ENCODE measurements at places on chromosomes 12 and 14.

DNA sequence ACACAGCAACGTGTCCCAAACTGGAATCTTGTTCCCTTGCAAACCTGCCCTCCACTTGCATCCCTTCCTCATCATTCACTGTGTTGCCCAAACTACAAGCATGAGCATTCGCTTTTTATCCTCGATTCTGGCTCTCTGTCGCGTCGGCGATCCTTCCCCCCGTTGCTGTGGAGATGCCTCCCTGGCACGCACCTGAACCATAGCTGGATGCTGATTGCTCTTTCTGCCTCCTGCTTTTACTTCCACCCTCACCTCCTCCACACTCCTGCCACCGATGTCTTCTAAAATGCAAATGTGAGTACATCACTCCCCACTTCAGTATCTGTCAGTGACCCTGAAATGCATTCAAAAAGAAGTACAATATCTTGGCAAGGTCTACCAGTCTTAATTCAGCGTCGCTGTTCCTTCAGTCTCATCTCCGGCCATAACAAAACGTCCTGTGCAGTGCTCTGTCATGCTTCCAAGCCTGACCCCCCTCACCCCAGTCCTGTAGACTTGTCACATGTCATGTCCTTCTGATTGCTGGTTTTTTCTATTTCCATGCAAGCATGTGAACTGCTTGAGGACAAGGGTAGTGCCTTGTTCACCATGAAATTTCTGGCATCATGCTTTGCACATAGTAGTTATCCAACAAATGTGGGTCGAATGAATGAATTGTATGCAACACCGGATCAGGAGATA, 2.5 kb upstream of the PPP2R5C start:
- DNase-seq: no peak

GRCh38 chr12:6044082-6044481, 80.4 kb downstream of the VWF start:
- no peak for DNase-seq

DNA sequence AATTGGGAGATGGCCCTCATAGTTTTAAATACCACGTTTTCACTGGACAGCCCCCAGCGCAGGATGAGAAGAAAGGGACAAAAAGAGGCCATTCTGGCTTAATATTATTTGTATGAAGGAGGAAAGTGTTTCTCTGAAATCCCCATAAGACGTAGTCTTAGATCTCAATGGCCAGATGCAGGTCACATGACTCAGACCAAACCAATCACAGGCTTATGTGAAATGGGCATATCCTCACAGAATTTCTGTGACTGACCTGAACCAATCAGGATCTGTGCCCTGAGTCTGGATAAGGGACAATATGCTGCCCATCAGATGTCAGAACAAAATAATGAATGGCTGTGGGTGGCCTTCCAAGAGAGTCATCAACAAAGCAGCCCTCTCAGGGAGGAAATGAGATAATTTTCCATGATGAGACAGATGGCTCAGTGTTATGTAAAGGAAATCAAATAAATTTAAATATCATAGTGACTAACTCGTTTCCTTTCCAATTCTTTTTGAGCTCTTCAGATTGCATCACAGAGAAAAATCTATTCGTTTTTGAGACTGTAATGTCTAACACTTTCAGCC, 1009.5 kb upstream of the TMEM132C start:
- no peak for DNase-seq

- DNase-seq: peak; percentile 84
Observed at GRCh38 chr14:85471744-85472143, 58.2 kb upstream of the FLRT2 start.

DNA sequence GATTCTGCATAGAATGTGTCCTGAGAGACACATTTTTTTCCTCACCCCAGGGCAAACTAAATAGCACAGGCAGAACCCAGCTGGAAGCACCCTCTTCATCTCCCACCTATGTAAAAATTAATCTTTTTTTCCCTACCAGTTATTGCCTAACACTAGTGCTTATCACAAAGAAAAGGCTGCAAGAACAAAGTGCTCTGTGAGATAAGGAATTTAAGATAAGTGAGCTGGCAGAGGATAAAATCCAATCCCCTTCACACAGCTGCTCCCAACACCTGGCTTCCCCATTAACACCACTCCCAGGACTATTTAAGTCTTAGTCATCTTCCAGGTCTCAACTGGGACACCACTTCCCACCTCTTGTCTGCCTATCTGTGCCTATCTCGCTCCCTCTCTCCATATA, 75.2 kb downstream of the TTC9 start:
- peak; percentile 26 for DNase-seq

DNA sequence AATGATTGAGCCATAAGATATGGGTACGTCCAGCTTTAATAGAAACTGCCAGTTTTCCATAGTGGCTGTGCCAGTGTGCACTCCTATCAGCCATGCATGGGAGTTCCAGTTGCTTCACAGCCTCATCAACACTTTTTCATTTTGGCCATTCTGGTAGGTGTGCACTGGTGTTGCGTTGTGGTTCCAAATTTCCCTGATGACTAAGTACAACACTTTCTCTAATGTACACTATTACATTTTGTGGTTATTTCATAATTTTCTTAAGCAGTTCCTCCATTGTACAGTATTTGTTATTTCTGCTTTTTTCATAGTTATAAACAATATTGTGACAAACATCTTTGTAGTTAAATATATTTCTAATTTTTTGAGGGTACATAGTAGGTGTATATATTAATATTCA, 21.5 kb upstream of the OAS1 start:
- no peak for DNase-seq

- no peak for DNase-seq
Observed at GRCh38 chr14:81392976-81393643, 7.0 kb downstream of the STON2 start.

DNA sequence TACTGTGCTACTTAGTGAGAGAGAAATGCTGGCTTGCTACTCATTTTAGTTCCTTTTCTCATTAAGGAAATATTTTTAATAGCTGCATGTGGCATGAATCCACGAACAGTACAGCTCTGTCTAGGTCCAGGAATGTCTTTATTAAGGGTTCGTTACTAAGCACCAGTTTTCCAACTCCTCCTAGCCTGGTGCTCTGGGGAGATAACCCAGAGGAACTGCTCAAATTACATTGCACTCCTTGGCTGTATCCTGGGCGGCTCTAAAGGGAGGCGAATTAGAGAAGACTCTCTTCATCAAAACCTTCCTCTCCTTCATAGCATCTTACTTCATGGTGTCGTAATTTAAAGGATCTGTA, 101.3 kb downstream of the PPM1A start:
- no peak for DNase-seq

DNA sequence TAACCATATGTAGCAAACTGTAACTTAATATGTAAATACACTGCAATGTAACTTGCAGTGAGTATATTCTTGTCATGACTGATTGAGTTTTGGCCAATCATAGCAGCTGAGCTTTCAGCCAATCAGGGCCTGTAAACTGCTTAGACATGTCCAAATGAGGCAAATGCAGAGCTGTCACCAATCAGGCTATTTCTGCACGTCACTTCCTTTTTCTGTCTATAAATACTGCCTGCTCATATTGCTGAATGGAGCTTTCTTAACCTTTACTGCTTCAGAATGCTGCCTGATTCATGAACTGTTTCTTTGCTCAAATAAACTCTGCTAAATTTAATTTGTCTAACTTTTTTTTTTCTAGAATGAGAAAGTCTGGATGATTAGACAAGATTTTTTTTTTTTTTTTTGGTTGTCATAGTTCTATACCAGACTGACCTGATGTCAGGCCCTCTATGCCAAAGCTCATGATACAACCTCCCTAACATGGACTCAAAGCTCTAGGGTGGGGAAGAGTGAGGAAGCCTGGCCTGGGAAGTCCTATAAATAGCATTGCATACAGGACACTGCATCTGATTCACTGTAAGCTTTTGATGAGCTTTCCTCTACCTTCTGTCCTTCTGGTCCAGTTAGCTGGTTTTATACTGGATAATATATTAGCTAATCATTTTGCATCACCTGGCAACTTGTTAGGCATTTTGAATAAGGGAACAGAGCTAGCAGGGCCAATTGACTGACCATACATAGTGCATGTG, 12.0 kb downstream of the MGP start:
- DNase-seq: no peak

GRCh38 chr14:99803803-99804202, 10.6 kb downstream of the EML1 start:
- no peak for DNase-seq

DNA sequence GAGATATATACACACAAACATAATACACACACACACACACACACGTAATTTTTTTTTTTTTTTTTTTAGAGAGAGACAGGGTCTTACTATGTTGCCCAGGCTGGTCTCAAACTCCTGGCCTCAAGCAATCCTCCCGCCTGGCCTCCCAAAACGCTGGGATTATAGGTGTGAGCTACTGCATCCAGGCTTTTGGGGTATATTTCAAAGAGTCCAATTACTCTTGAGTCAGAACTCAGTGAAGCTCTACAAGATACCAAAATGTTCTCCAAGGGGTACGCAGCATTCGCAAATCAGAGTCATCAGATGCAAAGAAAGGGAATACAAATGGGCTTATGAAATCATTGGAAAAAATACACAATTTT, 54.0 kb downstream of the PHLDA1 start:
- DNase-seq: no peak

DNA sequence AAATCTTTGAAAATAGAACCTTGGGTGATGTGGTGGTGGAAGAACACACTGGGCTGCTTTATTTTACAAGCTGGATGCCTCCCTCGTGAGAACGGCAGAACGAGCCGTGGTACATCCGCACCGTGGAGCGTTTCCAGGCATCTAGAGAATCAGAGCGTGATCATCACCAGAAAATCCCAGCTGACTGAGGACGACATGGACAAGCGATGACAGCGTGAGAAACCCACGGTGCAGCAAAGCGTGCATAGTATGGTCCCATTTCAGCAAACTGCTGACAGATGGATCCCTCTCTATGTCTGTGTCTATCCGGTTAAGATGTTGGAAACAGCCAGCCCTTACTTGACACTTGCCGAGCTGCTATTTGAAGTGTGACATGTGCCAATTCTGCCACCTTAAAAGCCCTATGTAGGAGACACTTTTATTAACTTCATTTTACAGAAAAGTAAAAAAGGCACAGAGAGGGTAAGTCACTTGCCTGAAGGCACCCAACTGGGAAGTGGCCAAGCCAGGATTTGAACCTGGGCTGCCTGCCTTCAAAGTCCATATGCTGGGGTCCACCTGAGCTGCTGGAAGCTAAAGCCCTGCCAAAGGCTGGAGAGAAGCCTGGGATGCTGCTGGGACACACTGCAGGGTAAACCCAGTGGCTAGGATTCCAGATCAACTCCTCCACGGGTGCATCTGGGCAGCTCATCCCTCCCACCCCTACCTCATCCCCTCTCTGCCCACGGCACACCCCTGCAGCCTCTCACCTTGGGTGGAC, 14.9 kb downstream of the SCARB1 start:
- DNase-seq: no peak

DNA sequence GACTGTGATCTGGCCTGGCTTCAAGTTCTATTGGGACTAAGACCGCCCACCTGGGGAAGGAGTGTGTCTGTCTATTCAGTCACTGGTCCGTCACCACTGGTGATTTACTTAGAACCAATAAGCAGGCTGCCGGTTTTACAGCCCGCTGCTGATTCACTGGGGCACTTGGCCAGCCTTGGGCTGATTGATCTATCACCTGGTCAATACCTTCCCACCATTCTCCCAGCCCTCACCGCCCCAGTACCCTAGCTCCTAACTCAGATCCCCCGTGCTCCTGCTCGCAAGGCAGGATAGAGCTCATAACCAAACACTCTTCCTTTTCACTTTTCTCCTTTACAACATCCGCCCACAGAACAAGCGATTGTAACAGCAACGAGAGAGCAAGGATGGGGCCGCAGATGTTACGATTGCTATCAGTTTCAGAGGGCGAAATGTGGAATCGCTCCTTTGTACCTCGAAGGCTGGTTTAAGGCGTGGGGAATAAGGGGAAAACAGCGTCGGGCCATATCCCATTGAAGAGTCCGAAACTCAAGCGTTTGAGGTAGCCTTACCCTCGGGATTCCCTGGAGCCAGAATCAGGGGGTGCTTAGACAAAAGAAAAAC, 672 bp downstream of the RDH11 start:
- DNase-seq: peak; percentile 89

DNA sequence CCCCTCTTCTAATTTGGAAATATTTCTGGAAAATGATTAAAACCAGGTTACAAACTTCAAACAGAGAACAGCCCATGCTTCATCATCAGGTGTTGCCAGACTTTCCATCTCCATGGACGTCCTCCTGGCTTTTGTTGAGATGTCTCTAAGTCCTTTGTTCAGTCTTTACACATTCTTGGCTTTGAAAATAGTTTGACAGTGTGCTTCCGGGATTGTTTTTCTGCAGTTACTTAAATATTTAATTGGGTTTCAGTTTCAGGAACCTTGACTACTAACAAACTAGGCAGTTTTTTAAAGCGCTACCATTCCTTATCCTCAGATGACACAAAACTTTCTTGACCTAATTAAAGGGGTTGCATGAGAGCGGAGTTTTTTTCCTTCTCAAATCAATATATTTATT, 47.8 kb downstream of the GOLGA5 start:
- DNase-seq: no peak

GRCh38 chr12:14846042-14846587, 2.8 kb upstream of the ART4 start:
- no peak for DNase-seq

- no peak for DNase-seq
Observed at GRCh38 chr12:22866406-22866805, 241.4 kb downstream of the ETNK1 start.

GRCh38 chr14:70931008-70931407, 23.7 kb downstream of the PCNX1 start:
- no peak for DNase-seq

- no peak for DNase-seq
Observed at GRCh38 chr12:47882781-47883546, 21.8 kb downstream of the VDR start.

GRCh38 chr12:57893431-57894353, 47.2 kb upstream of the CTDSP2 start:
- DNase-seq: no peak

- DNase-seq: no peak
Observed at GRCh38 chr12:103600967-103601728, 14.1 kb downstream of the STAB2 start.

GRCh38 chr14:76957224-76957891, 71.2 kb downstream of the IRF2BPL start:
- no peak for DNase-seq

- DNase-seq: no peak
Observed at GRCh38 chr12:108350511-108350910, 11.4 kb upstream of the CMKLR1 start.

Data from NCI-H146 (cell line).